IPS DF 6.9 (cell line): ENCODE measurements at places on chromosomes 4 and X.

DNA sequence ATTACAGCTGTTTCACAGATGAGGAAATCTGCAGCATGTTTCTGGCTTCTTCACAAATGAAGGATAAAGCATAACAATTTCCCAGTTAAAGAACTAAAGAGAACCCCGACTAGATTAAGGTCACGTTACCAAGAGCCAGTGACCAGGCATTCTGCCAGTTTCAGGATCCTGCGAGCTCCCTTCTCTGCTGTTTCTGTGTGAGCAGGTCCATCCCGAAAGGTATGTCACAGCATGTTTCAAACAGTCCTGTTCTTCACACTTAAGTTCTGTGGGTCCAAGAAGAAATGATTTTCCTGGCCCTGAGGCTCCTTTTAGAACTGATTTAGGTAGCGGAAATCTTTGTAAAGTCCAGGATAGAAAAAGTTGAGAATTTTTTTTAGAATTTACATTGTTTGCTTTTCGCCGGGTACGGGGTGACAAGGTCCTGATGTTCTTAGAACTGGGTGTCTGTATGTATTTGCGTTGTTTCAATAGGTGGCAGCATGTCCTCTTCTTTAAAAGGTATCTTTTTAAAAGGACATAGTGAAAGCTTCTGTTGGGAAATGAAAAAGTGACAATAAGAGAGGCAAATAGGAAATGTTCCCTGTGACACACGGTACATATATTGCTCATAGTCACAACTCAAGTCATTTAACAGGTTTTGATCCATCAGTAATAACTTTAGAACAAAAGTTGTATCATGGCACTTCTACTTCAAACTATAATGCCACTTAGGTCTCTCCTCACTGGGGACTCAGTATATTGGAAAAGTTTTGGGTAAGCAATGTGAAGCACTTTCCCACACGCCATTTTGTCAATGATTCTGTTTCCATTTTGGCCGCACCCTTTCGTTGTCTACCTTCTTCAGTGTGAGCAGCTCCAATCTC is 18.4 kb downstream of the IL21 start:
- DNase-seq: peak; percentile 41

GRCh38 chrX:23826216-23826615 is 43.2 kb downstream of the SAT1 start:
- DNase-seq: no peak

DNA sequence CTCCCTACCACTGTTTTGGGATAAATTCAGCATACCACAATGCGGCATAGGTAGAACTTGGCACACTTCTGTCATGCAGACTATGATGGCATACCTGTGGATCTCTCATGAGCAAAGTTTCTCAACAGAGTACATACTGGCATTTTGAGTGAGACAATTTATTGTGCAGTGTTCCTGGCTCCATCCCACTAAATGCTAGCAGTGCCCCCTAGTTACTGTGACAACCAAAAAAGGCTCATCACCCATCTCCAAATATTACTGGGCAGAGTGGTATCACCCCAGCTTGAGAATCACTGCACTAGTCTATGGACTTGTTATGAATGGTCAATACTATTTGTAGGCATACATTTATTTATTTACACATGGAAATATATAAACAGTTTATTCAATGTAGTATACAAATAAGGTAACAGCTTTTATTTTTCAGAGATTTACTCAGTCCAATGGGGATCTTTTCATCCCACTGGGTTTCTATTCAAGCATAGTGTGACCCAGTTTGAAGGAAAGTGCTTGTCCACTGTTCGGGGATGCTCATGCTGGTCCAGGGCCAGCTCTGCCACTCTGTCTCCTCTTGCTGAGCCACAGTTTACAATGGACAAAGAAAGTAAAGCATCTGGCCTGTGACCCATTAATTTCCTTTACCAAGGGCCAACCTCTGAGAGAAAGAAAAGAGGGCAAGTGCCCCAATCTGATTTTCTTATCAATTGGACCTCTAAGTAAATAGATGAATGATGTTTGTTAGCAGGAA is 81.0 kb upstream of the IL2 start:
- no peak for DNase-seq

DNA sequence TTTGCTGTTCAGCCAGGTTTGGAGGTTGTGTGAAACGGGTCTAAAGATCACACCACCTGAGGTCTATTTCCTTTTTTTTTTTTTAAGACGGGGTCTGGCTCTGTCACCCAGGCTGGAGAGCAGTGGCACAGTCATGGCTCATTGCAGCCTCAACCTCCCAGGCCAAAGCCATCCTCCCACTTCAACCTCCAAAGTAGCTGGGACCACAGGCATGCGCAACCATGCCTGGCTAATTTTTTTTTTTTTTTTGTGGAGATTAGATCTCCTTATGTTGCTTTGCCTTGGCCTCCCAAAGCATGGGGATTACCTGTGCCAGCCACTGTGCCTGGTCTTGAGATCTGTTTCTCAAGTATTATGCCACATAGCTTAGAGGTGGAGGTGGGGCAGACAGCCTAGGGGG is 49.2 kb upstream of the ELOVL6 start:
- DNase-seq: no peak

GRCh38 chr4:33746979-33747378 is 2497.3 kb downstream of the ARAP2 start:
- no peak for DNase-seq

DNA sequence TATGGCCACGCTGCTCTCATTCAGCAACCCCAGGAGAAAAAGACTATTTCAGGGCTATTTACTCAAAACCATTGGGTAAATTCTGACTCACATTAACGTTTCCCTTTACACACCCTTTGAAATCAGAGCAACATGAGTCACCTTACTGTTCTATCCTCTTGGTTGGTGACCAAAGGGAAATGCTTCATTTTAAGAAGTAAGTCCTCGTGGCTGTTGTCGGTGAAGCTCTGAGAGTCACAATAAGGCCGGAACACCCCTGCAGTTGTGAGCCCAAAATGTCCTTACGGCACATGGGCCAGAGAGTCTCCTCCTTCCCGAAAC is 56.3 kb upstream of the SPRY1 start:
- no peak for DNase-seq

DNA sequence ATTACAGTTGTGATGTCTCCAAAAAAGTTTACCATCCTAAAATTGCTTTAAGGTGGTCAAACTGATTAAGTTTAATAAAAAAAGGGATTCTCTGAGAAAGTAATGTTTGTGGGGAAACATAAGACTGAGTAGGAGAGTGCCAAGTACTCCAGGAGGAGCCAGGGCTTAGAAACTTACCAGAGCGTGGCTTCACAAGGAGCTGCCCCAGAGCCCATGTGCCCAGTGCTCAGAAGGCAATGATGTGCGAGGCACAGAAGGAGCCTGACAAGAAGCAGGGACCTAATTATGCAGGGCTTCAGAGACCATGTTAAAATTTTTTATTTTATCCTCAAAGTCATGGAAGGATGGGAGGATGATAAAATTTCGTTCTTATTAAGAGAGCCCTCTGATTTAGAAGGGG is 204.2 kb downstream of the PALLD start:
- no peak for DNase-seq

DNA sequence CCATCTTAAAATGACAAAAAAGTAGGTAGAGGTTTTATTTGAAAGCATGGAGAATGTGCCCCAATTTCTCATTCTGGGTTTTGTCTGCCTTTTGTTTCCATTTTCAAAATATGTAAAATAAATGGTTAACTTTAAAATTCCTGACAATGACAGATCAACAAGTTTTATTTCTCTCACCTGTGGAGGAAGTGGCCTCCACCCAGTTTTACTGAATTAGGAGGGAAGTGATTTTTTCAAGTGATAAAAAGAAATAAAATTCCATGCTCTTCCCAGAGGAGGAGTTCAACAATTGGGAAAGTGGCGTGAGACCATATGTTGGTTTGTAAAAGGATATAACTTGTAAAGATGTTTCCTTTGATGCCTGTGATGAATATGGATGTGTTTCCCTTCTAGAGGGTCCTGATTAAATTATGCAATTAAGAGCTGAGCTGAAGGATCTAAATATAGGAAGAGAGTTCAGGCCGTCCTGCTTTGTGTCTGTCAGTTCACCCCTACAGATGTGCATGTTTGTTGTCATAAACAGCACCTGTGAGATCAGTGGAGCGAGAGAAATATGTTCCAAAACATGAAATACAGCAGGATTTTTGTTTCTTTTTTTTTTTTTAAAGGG is 19.5 kb downstream of the SMAD1 start:
- DNase-seq: no peak

DNA sequence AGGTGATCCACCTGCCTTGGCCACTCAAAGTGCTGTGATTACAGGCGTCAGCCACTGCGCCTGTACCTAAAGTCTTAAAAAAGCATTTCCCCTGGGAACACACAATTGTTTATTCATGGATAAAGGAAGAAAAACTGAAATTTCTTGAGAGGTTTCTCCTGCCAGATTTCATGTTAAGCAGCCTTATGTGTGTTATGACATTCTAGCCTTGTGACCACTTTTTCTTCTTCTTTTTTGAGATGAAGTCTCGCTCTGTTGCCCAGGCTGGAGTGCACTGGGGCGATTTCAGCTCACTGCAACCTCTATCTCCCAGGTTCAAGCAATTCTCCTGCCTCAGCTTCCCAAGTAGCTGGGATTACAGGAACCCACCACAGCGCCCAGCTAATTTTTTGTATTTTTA is 57.8 kb upstream of the PLAC8 start:
- DNase-seq: no peak

DNA sequence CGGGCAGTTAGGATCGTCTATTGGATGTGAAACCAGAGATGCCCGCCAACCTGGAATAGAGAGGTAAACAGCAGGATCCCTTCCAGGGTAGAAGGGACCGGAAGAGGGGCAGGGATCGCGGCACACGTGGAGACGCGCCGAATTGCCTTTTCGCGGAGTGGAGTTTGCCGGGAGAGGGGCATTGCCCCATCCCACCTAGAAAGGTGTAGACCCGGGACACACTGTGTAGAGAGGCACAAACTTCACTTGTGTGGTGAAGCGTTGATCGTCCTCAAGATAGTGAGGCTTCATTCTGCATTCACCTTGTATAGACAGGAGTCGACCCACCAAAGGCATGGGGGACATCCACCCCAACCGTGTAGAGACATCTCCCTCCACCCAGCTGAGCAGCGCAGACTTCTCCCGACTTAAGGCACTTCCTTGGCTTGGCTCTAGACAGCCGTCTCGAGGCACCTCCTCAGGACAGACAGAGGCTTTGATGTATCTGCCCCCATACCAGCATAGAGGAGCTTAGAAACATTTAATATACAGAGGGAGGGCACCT is 410 bp downstream of the GNL3L start:
- no peak for DNase-seq

DNA sequence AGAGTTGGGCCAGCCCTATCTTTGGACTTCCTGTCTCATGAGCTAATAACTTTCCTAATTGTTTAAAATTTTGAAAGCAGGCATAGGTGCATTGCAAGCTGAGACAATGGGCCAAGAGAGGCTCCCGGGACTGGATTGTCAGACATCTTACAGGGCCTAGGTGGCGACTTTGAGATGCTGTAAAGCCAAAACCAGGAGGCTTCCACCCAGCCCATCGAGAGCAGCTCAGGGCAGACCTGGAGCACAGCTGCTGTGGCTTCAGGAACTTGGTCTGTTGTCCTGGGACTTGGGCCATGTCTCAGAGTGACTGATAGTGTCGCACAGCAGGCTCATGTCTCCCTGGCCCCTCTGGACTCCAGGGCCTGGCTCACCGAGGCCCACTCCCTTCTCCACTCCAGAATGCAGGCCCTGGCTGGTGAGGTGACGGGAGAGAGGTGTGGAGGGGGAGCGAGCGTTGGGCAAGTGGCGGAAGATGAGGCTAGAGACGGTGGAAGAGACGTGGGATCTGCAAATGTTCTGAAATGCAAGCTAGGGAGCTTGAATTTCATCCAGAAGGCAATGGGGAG is 24.1 kb upstream of the MTM1 start:
- no peak for DNase-seq

DNA sequence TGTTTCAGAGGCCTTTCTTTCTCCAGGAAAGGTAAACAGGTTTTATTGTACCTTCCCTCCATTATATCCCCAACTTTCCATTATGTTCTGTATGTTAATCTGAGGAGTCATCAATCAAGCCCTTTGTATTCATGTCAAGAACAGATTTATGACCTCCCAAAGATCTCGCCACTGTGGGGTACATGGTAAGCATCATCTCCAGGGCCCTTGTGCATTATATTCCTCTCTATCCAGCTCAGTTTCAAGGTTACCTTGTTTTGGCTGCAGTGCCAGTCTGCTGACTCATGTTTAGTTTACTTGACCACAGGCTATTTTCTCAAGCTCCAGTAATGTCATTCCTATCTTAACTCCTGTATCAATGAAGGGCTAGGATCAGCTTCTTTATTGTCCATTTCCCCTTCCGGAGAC is 125.1 kb upstream of the FRMPD4 start:
- no peak for DNase-seq

DNA sequence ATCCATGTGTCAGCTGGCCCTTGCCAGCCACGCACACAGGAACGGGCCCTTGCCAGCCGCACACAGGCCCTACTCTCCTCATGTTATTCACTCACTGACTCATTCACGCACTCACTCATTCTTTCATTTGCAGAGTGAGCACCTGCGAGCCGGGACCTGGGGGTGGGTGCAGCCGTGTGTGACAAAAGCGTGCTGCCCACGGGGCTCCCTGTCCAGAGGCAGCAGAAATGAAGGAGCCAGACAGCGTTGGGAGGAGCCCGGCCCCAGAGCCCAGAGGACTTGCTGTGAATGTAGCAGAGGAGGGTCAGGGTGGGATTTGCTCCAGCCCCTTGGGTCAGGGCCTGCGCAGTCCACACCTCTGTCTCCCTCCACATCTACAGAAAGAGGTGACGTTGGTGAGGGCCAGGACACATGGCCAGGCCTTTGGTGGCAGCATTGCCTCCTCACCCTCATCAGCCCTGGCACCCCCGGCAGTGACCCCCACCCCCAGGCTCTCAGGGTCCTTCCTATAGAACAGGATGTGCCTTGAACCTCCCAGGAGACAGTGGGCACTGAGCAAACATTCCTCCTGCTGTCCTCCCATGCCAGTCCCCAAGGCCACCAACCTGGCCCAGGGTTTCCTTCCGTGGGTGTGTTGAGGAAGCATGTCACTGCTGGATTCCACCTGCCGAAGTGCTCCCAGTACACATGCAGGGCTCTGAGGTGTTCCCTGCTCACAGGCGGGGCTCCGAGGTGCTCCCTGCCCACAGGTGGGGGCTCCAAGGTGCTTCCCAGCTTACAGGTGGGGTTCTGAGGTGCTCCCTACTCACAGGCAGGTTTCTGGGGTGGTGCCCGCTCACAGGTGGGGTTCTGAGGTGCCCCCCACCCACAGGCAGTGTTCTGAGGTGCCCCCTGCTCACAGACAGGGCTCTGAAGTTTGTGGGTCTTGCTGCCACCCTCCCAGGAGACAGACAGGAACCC is 105.7 kb downstream of the HMX1 start:
- no peak for DNase-seq

DNA sequence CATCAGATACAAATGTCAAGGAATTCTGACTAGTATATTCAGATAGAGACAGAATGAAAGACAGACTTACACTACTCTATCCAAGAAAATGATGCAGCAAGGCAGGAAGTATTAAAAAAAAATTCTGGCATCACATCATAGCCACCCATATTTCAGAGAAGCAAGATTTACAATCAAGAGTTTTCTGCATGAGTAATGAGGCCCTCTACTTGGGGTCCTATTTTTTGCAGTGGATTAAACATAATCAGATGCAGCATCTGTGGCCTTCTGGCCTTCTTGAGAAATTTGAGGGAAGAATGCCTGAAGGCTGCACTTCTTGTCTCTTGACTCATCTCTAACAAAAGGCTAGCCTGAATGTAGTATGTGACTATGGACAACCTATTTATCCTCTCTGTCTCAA is 48.2 kb upstream of the SLIT2 start:
- no peak for DNase-seq

GRCh38 chr4:48772556-48772955 is 7.5 kb downstream of the FRYL start:
- DNase-seq: no peak

GRCh38 chrX:46698691-46699090 is 60.2 kb downstream of the SLC9A7 start:
- no peak for DNase-seq
